ENCODE measurements at places on chromosomes 4 and X. TPM values are rescaled to one million over a fixed set of nuclear protein-coding genes. Genes with fewer than 3 reads are reported as not detected.

- no peak for DNase-seq
Measured at GRCh38 chrX:153631907-153632594, 15.0 kb upstream of the DUSP9 start.

- no peak for DNase-seq
Measured at GRCh38 chr4:143367863-143368262, 31.2 kb downstream of the GAB1 start.

DNA sequence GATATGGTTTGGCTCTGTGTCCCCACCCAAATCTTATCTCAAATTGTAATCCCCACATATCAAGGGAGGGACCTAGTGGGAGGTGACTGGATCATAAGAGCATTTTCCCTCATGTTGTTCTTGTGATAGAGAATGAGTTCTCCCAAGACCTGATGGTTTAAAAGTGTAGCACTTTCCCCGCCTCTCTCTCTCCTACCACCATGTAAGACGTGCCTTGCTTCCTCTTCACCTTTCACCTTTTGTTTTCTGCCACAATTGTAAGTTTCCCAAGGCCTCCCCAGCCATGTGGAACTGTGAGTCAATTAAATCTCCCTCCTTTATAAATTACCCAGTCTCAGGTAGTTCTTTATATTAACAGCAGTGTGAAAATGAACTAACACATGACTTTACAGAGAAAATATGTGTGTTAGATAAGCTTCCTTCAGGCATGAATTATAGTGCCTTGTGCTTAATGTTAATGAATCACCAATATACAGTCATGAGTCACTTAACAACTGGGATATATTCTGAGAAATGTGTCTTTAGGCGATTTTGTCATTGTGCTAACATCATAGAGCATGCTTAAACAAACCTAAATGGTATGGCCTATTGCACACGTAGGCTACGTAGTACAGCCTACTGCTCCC lies 37.9 kb downstream of the PDGFC start:
- DNase-seq: no peak

The F9 gene
- not detected for total RNA-seq

DNA sequence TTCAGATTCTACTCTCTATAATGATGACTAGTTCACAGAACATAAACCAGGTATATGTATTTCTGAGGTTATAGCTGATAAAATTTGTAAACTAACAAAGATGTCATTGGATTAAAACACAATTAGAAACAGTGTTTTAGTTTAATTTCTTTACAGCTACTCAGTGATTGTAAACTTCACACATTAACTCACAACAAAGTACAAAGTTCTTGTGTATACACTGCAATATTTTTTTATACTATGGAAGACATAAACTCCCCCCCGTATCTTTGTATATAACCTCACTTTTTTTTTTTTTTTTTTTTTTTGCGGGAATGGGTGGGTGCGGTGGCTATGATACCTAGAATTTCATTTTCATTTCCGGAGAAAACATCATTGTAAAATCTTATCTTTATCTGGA lies 1043.2 kb downstream of the PCDH18 start:
- no peak for DNase-seq

The TMPRSS11B gene
- not detected for total RNA-seq

DNA sequence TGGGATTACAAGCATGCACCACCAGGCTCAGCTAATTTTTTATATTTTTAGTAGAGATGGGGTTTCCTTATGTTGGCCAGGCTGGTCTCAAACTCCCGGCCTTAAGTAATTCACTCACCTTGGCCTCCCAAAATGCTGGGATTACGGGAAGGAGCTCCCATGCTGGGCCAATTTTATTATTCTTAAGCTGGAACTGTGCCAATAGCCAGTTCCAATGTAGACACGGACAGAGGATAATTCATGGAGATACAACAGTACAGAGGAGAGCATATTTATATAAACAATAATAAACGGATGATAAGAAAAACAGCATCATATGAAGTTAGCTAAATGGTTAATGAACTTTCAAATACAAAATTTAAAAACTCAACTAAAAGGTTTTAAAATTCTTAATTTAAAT lies 87.8 kb downstream of the PPA2 start:
- no peak for DNase-seq

DNA sequence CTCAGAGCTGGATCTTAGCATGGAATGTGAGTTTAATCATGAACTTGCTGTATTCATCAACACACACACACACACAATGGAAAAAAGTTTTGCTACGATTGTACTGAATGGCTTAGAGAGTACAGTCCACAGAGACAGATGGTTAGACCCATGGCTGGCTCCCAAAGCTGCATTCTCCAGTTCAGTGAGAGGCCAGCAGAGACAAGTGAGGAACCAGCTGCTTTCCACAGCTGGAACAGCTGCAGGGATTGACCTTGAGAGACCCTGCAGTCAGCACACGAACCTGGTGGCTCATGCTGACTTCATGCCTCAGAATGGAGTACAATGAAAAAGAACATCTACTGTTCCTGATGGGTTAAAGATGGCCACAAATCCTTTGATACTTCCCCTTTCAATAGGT lies 94.5 kb downstream of the DHX15 start:
- DNase-seq: no peak

DNA sequence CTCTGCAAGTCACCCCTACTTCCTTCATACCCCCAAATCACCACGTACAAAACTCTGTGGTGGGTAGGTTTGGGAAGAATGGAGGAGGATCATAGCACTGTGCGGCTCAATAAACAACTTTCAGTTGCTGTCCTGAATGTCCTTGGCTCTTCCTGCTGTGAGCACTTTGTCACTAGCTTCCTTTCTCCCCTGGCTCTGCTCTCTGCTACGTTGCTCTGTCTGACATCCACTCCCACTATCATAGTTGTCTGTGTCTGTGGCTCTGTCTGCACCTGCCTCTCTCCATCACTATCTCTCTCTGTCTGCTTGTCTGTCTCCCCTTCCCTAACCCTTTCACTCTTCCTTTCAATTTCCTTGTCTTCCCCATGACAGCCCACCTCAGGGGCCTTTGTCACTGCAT lies 21.2 kb upstream of the SMPX start:
- no peak for DNase-seq

The SAT1 gene
- 71.8 TPM for total RNA-seq

- no peak for DNase-seq
Measured at GRCh38 chr4:162154862-162155540, 8.8 kb downstream of the FSTL5 start.

DNA sequence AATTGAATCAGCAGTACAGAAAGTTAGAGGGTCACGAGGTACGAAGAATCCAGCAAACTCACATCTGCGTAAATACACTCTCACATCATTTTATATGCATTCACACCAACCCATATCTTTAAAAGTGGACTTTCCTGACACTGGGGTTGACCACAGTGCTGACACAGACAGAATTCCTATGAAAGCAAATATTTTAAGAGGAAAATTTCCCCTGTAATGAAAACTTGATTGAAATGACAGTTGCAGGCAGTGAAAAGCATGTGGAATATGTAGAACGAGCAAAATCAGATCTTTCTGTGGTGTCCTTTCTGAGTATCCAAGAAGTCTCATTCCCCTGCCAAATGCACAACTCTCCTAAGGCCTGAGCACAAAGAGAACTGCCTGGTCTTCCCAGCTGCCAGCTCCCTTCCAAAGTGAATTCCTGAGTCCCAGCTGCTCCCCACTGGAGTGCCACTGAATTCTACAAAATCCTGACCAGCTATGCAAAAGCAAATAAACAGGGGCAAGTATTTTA lies 50.5 kb upstream of the FAM9C start:
- DNase-seq: no peak

DNA sequence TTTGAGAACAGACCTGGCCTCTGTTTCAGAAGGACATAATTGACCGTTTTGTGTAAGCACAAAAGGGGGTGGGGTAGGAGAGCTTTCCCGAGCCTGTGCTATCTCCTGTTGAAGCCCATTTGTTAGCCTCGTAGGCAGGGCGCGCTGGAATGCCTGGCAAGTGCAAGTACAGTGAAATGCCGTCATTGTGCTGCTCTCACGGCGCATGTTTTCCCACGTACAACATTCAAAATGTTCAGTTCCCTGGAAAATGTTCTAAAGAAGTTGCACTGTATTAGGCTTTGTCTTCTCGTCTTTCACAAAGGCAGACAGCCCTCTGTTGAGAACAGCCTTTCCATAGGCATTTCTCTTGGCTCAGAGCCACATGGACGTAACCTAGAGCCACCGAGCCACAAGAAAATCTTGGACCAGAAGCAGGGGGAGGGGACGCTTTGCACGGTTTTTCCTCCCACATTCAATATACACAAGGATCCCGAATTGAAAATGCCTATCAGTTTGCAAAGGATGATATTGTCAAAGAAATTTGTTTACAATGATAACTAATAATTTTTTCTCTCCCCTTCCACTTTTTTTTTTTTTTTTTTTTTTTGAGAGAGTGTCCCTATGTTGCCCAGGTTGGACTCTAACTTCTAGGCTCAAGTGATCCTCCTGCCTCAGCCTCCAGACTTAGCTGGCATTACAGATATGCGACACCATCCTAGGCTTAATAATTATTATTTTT lies 54.6 kb upstream of the RAPGEF2 start:
- DNase-seq: no peak

GRCh38 chrX:49695276-49696180 lies at the start of gene PAGE1:
TSS of gene PAGE1 (minus strand) at chrX:49695984. CDS start at chrX:49694770, 1,214 bp downstream.
- DNase-seq: no peak

The S100P gene
- 0.37 TPM for total RNA-seq

DNA sequence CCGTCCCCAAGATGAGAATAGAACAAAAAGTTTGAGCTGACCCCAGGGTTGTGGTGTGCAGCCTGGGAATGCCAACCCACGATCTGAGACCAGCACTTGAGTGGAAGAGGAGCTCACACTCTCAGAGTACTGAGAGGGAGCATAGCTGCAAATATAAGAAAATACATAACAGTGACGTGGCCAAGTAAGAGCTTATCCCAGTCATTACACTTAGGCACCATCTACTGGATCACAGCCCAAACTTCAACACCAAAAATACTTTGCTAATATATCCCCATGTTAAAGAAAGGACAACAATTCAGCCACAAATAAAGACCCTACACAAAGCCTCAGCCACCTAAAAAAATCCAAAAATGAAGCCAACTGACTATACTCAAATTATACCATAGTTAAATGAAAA lies 33.3 kb upstream of the CXCL6 start:
- no peak for DNase-seq

The AKAP14 gene
- not detected for total RNA-seq

The TLL1 gene
- total RNA-seq: not detected

The EVC2 gene
- total RNA-seq: 0.04 TPM

- DNase-seq: no peak
Measured at GRCh38 chr4:150141756-150142155, 63.5 kb downstream of the DCLK2 start.

The IQSEC2 gene
- total RNA-seq: 0.21 TPM

DNA sequence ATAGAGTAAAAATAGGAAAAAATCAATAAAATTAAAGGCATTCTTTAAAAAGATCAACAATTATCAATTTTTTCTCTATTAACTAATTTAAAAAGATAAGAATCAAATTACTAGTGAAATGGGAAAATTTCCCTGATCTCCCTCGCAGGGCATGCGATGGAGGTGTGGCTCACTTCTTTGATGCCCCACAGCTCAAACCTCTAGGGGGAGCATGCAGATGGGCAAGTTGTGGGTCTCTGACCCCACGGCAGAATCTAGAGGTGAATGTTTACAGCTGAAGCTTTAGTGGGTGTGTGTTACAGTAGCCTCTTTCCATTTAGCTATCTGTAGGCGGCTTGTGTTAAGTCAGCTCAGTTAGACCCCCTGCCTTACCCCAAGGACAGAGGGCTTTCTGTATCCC lies 1348.8 kb downstream of the PCDH18 start:
- no peak for DNase-seq

- peak; percentile 12 for DNase-seq
Measured at GRCh38 chrX:51893931-51894696, 691 bp downstream of the MAGED1 start.

The PGAM4 gene
- total RNA-seq: not detected

GRCh38 chr4:179112441-179113170 lies 1670.4 kb upstream of the AGA start:
- no peak for DNase-seq

The SLC6A14 gene
- not detected for total RNA-seq

- DNase-seq: no peak
Measured at GRCh38 chr4:10534820-10535219, 77.6 kb upstream of the ZNF518B start.
